ENCODE measurements at places on chromosomes 2 and 18.

GRCh38 chr18:7725473-7725872, 158.4 kb downstream of the PTPRM start:
- DNase-seq = no peak

- no peak for DNase-seq
Measured at GRCh38 chr2:51013079-51013932, 18.6 kb downstream of the NRXN1 start.

- no peak for DNase-seq
Measured at GRCh38 chr2:65159906-65160305, 30.0 kb upstream of the RAB1A start.

DNA sequence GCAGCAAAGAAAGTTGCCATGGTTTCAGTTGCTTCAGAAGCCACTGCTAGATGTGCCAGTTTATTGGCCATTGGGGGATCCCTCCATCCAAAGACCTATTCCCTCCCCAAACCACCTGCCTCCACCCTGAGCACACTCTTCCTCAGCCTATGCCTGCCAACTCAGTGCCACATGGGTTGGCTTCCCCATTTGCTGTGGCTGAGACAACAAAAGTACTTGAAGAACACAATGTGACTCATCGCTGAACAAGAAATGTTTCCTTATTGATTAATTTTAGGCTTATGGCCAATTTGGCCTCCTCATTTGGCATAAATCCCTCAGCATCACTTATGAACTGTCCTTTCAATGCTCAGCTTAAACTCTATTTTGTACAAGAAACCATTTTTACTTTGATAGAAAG, 215.9 kb downstream of the TMEM247 start:
- no peak for DNase-seq

- no peak for DNase-seq
Measured at GRCh38 chr2:211068108-211068780, 511.8 kb downstream of the CPS1 start.

DNA sequence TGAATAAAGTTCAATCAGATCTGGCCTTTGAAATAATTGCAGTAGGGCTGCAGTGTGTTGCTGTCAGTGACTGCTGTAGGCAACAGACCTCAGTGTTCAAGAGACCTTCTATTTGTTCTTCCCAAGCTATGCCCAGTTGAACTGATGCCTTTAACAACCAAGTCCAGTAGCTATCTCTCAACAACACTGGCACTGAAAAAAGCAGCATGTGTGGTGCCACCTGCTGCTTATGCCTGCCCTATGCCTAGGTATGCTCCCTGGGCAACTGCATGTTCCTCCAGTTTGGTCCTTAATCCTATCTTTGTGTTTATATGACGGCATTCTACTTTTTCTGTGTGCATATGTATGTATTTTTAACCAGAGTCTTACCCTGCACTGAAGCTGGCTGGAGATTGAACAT, 523.9 kb upstream of the MEX3C start:
- DNase-seq = no peak

DNA sequence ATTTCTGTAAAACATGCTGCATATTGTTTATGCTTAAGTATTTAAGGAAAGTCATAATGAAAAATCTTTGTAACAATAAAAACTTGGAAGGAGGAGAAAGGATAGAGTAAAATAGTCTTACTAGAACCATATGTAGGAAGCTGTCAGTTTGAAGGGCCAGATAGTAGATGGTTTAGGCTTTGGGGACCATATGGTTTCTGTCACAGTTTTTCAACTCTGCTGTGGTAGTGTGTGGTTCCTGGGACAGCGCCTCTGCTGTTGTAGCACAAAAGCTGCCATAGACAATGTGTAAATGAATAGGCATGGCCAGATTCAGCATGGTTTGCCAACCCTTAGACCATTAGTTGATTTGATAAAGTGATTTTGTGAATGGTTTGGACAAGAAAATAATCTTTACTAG, 75.5 kb downstream of the SLC39A10 start:
- DNase-seq = no peak

GRCh38 chr2:81148323-81148722, 843.8 kb upstream of the LRRTM1 start:
- DNase-seq = no peak

DNA sequence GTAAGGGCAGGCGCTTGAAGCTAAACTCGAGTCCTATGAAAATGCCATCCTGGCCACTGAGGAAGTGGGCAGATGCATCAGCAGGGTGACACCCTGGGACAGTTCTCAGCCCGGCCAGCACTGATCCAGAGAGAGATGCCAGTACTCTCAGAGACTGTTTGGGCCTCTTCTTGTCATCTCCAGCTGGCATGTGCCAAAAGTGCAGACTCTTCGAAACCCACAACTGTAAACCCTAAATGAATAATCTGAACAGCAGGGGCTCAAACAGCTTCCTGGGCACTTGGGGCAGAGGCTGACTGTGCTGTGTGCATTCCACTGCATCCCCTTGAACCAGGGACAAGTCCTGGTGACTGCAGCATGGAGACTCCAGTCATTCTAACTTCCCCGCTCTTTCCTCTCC, 204.2 kb upstream of the SMAD2 start:
- no peak for DNase-seq

GRCh38 chr18:23397907-23398306, 55.2 kb upstream of the RIOK3 start:
- DNase-seq = no peak

DNA sequence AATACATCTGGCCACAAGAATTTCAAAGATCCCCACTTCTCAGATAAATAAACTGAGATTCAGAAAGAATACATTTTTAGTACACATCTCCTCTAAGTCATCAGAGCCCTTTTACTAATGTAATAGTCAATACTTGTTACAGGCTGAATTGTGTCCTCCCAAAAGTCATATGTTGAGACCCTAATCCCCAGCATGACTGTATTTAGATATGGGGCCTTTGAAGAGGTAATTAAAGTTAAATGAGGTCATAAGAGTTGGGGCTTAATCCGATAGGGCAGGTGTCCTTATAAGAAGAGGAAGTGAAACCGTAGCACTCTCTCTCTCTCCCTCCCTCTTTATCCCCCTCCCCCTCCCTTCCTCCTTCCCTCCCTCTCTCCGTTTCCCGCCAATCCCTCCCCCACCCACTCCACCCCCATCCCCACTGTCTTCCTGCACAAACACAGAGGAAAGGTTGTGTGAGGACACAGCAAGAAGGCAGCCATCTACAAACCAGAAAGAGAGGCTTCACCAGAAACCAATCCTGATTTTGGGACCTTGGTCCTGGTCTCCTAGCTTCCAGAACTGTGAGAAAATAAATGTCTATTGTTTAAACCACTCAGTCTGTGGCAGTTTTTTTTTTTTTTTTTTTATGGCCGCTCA, 66.6 kb upstream of the ZNF397 start:
- no peak for DNase-seq

- no peak for DNase-seq
Measured at GRCh38 chr2:113229795-113230194, 48.9 kb downstream of the PAX8 start.

DNA sequence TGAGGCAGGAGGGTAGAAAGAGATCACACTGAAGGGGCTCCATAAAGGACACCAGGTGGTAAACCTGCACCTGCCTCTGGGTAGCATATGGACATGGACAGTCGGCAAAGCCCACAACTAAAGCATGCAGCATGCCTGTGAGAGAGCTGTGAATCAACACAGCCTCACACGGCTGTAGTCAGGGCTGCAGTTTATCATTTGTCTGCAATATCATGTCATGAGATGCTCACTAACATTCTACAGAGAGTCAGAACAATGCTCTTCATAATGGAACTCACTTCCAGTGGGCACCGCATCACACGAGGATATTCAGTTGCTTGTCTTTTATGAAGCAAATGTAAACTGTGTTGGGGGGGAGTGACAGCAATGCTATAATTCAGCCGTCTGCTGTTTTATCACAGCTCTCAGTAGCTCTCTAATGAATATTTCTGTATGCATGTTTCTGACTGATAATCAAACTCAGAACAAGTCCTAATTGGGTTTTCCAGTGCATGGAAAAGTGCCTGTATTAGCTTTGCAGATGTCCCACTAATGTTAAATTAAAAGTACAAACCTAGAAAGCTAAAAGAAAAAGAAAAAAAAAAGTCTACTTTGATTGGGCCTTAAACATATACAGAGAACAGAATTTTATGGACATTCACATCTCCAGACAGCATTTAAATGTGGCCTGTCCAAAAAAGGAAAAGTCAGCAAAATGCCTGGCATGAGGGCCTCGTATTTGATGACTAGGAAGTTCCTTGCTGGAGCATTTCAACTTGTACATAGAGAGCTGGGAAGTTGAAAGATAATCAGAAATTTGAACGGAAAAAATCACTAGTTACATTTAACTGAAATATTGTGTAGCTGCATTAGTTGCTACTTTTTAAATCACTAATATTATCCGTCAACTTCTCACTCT, 406.1 kb upstream of the SOX11 start:
- DNase-seq = no peak

- DNase-seq = no peak
Measured at GRCh38 chr2:74578408-74578807, 23.9 kb downstream of the DOK1 start.

DNA sequence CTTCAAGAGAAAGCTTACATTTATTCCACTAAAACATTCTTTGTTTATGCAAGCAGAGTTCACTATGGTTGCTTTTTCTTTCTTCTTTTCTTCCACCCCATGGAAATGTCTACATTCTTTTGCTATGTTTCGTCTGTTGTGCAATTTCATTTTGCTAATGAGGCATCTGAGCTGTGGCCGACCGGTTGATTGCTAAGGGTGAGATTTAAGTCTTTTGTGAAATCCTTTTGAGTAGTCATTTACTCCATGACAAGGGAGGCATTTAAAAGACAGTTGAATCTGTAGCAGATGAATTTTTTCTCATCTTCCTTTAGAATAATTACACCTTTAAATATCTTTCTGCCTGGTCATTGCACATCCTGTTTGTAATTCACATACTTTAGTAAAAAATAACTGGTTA, 324.1 kb upstream of the THUMPD2 start:
- no peak for DNase-seq

DNA sequence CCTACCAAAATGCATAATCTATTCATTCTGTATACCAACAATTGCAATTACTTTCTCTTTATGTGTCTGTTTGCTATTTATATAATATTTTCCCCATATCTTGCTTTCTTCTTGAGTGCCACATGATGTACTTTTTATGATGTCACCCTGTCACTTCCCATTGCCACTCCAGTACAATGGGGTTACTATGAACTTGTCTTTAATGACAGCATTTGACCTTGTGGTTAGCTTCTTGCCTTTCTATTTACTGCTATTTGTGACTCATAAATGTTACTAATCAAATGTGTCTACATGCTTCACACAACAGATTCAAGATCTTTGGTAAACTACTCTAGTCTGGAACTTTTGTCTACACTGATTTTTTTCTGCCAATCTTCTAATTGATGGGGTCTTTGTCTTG, 486.3 kb downstream of the NR4A2 start:
- DNase-seq = no peak

- DNase-seq = no peak
Measured at GRCh38 chr2:6700335-6700734, 165.4 kb downstream of the CMPK2 start.

DNA sequence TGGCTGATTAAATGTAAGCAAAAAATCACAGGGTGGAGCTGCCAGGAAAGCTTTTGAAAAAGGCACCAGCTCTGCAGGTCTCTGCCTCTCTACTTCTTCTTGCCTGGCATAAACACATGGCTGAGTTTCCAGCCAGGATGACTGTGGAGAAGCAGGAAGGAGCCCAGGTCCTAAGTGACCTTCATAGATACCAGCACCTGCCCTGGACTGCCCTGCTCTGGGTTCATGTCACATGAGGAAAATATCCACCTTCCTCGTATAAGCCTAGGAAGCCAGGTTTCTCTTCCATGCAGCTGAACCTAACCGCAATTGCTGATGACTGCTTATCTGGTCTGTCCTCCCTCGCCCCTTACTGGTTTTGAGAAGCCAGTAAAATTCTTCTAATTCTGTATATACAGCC, 47.8 kb upstream of the CREB1 start:
- no peak for DNase-seq

GRCh38 chr2:179443180-179443579, 178.5 kb upstream of the SESTD1 start:
- no peak for DNase-seq

DNA sequence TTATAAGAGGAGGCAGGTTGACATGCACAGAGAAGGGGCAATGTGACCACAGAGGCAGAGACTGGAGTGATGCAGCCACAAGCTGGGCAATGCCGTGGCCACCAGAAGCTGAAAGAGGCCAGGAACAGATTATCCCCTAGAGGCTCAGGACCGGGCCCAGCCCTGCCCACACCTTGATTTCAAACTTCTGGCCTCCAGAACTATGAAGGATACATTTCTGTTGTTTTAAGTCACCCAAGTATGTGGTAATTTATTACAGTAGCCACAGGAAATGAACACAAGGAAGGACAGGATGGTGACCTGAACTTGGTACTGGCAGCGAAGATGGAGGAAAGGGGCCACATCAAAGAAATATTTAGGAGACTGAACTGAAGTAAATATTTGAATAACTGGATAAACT, 66.8 kb upstream of the RIOK3 start:
- DNase-seq = peak; percentile 26

GRCh38 chr2:187877391-187877790, 323.2 kb upstream of the TFPI start:
- DNase-seq = no peak

DNA sequence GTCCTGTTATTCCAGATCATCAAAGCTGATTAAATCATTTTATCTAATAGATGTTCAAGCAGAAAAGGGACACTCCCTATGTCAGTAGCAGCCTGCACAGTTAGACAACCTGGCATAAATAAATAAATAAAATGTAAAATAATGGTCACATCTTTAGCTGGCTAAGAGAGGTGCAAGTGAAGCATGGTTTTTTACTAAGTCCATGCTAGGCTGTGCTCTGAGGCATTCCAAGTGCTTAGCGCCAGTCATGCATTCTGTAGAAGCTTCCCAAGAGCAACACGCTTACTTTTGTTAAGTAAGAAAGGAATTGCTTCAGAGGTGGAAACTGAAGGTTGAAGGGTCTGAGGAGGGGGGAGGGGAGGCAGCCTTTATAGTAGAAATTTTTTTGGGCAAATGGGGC, 351.2 kb downstream of the CDH2 start:
- DNase-seq = no peak

- peak; percentile 51 for DNase-seq
Measured at GRCh38 chr2:158325031-158325781, 131.3 kb downstream of the CCDC148 start.

DNA sequence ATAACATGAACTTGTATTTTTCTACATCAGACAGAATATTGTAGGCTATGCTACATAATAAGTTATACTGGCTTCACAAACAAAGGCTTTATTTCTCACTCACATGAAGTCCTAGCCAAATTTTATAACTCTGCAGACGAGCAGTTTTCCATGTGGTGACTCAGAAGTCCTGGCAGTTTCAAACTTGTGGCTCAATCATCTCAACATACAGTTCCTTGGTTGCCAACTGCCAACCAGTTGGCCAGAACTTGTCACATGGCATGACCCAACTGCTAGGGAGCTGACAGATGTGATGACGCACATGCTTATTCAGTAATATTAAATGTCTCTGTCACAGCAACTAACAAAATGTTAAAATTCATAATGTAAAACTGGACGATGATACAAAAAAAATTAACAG, 63.8 kb upstream of the ZC3H15 start:
- DNase-seq = no peak

Measured in kidney capillary endothelial cell (primary cell).